BJ (cell line): ENCODE measurements at places on chromosomes 2 and 18.

DNA sequence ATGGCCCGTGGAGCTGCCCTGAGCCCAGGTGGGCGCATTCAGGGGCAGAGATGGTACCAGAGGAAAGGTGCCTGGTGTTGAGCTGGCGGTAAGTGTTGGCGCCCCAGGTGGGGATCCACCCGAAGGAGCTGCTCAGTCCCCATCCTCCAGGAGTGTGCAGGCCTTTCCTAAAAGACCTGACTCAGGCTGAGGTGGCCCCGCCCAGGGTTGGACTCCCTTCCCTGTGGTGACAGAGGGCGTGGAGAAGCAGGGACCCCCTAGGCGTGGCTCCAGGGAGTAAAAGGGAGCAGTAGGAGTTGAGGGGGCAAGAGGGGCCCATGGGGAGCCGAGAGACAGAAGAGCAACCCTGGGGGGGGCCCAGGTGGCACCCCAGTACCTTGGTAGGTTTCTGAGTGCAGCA, 2.4 kb downstream of the OXER1 start:
- no peak for DNase-seq

- DNase-seq = no peak
Observed at GRCh38 chr2:86787736-86788135, 3.0 kb downstream of the CD8A start.

- DNase-seq = no peak
Observed at GRCh38 chr2:186303091-186303490, 183.0 kb upstream of the ZC3H15 start.

GRCh38 chr2:25885933-25886332, 7.6 kb upstream of the ASXL2 start:
- DNase-seq = no peak

DNA sequence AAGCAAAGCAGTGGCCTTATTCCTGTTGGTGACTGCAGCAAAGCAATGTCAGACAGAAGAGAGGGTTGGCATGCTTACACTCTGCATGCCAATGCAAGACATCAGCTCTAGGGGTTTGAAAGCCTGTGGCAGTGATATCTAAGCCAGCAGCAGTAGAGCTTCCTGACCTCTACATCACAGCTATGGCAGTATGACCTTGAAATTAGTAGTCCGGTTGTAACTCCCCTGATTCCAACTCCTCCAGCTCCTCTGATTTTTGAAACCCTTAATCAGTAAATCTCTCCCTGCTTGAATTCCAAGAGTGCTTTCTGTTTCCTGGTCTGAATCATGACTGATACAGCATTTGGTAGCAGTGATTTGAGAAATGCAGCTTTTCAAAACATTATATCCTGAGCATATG, 60.0 kb upstream of the LRP1B start:
- DNase-seq = no peak

GRCh38 chr18:3450012-3450798, at the start of gene TGIF1:
Gene TGIF1, plus strand, starts transcription at chr18:3450172. Its CDS starts 318 bp downstream, at chr18:3450490.
- no peak for DNase-seq

GRCh38 chr2:144183727-144184126, 336.2 kb downstream of the ZEB2 start:
- peak; percentile 76 for DNase-seq

DNA sequence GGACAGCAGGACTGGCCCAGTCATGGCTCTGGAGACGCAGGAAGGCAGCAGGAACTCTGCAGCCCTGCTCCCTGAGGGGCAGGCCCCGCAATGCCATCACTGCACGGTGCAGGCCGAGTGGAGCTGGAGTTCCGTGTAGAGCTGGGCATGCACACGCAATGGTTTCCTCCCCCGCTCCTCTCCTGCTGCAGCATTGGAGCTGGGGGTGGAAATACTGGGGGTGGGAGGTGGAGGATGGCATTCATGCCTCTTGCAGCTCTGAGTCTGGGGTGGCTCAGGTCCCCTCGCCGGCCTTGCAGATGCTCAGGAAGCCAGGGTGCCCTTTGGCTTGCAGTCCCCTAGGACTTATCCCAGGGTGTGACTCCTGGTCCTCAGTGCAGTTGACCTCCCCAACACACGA, 78.3 kb upstream of the ASB18 start:
- no peak for DNase-seq

- DNase-seq = no peak
Observed at GRCh38 chr2:131413148-131413747, 49.3 kb upstream of the RAB6D start.
